ENCODE measurements at places on chromosomes 7 and 10. TPM values are rescaled to one million over a fixed set of nuclear protein-coding genes. Genes with fewer than 3 reads are reported as not detected.

NPTX2 gene
- 3,060 TPM for total RNA-seq

DNAH11 gene
- under 0.01 TPM for total RNA-seq

MMD2 gene
- total RNA-seq: not detected

SLC26A4 gene
- total RNA-seq: 59.2 TPM

Data from LHCN-M2 (cell line).